ENCODE measurements at places on chromosomes 13 and 19.

DNA sequence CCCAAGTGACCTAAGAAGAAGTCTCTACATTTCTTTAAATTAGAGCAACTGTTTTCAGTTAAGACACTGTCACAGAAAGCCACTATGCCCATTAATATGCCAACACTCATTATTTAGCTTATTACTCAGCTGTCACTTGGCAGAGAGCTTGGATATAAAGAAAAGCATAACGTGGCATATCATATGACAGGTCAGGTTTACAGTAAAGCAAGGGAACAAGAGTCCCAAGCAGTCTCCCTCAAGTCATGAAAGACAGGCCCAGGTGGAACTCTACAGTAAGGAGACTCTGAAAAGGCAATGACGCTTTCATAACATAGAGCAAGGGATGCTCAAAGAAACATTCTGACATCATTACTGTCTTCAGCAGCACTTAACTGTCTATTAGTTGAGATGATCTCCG lies 6.3 kb downstream of the LHFPL6 start:
- no peak for DNase-seq
- no peak overlapping the region for H3K27ac ChIP-seq
- H3K36me3 ChIP-seq, result no peaks in the 10 kb centered on the region
- peaks cover 15% of the 10 kb centered on the region for H3K27me3 ChIP-seq

DNA sequence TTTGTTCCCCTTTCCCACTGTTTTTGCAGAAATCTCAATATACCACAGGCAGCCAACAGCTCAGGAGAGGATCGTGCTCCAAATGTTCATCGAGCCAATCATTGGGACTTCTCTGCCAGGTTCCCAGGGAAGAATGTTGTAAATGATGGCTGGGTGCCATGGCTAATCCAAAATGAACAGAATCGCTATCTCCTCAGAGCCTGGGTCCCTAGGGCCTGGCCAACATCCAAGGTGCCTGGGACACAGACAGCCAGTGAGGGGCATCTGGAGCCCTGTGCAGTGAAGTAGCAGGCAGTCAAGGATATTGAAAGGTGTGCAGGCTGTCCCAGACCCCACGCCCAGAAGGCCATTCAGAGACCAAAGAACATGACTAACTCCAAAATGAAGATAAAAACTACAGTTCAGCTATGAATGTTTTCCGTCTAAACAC lies 37.8 kb downstream of the BRD4 start:
- H3K36me3 ChIP-seq, result peaks cover 18% of the 10 kb centered on the region
- no peak overlapping the region for H3K27ac ChIP-seq
- H3K4me3 ChIP-seq, result no peak overlapping the region
- H3K4me1 ChIP-seq, result peaks cover 27% of the 10 kb centered on the region

- peaks cover 8% of the 10 kb centered on the region for H3K4me1 ChIP-seq
- H3K36me3 ChIP-seq, result peaks cover 10% of the 10 kb centered on the region
- H3K27me3 ChIP-seq, result peaks cover 12% of the 10 kb centered on the region
- no peak overlapping the region for H3K4me3 ChIP-seq
- H3K27ac ChIP-seq, result no peak overlapping the region
- peak; percentile 22 for DNase-seq
These were observed 10.1 kb upstream of the ZNF358 start for GRCh38 chr19:7505682-7506384.

DNA sequence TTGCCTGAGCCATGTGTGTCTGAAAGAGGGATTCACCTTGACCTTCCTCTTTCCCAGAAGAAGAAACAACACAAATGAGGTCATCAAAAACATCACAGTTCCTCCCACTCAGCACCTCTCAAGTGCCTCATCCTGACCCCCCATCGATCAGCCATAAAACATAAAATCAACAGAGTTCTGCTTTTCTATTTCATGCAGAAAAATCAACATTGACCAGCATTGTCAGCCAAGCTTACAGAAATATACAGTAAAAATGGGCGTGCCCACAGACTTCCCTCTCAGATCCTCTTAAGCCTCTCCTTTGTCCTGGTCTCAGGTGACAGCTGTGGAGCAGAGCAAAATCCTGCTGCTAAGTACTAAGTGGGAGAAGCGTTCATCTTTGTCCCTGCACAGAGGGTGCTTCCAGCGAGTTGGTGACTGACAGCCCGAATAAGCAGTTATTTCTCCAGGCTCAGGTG lies 213.3 kb downstream of the OLFM4 start:
- H3K36me3 ChIP-seq, result no peaks in the 10 kb centered on the region
- no peak overlapping the region for H3K4me3 ChIP-seq
- no peak overlapping the region for H3K27ac ChIP-seq

- peak within 1 kb of the TSS; percentile 82 for H3K4me3 ChIP-seq
- H3K4me1 ChIP-seq, result no peaks in the 10 kb centered on the region
- peak; percentile 78 for DNase-seq
- H3K27ac ChIP-seq, result no peak within 1 kb of the TSS
These were observed at the start of gene NEK5 for GRCh38 chr13:52128714-52129700. Gene NEK5, minus strand, starts transcription at chr13:52129073. Its CDS starts 1,591 bp downstream, at chr13:52127482.

GRCh38 chr19:41421973-41422372 lies 5.2 kb downstream of the B3GNT8 start:
- no peak for DNase-seq
- peaks cover 43% of the 10 kb centered on the region for H3K36me3 ChIP-seq
- H3K27ac ChIP-seq, result no peak overlapping the region
- H3K27me3 ChIP-seq, result no peaks in the 10 kb centered on the region

- no peaks in the 10 kb centered on the region for H3K4me1 ChIP-seq
- no peak overlapping the region for H3K4me3 ChIP-seq
- no peaks in the 10 kb centered on the region for H3K27me3 ChIP-seq
- DNase-seq, result no peak
- no peak overlapping the region for H3K27ac ChIP-seq
These were observed 29.6 kb upstream of the USE1 start for GRCh38 chr19:17185590-17185989.

GRCh38 chr13:99007414-99007986 lies 29.6 kb upstream of the DOCK9 start:
- H3K27ac ChIP-seq, result no peak overlapping the region
- DNase-seq, result no peak
- H3K4me1 ChIP-seq, result peaks cover 13% of the 10 kb centered on the region
- no peaks in the 10 kb centered on the region for H3K36me3 ChIP-seq

- H3K27ac ChIP-seq, result no peak overlapping the region
- no peak for DNase-seq
- H3K4me1 ChIP-seq, result peaks cover 39% of the 10 kb centered on the region
- H3K36me3 ChIP-seq, result peaks cover 17% of the 10 kb centered on the region
These were observed 3.6 kb downstream of the CDC42EP5 start for GRCh38 chr19:54469496-54469934.

DNA sequence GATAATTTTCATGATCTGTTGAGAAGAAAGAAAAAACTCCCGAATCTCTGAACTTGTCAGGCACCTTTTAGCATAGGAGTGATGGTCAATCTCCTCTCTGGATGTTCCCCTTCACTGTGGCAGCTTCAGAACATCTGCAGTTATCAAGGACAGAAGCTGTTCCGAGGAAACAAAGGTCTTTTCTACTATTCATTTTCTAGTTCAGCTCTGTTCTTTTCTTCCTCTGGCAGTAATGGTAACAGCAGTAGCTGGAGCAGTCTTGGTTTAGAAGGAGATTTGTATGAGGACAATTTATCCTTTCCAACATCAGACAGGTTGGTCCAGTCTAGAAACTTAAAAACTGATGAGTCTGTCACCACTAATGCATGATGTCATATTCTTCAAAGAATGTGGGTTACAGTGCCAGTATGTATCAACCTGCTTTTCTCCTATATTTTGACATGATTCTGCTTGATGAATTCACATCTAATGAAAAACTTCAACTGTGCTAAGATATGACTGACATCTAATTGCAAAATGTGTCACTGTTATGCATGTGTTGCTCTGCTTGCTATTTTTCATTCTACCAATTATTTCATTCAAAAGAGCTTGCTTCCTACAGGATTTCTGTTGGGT lies 41.0 kb downstream of the AKAP11 start:
- H3K27me3 ChIP-seq, result no peaks in the 10 kb centered on the region
- H3K36me3 ChIP-seq, result no peaks in the 10 kb centered on the region
- DNase-seq, result no peak
- no peak overlapping the region for H3K4me3 ChIP-seq
- no peak overlapping the region for H3K27ac ChIP-seq

DNA sequence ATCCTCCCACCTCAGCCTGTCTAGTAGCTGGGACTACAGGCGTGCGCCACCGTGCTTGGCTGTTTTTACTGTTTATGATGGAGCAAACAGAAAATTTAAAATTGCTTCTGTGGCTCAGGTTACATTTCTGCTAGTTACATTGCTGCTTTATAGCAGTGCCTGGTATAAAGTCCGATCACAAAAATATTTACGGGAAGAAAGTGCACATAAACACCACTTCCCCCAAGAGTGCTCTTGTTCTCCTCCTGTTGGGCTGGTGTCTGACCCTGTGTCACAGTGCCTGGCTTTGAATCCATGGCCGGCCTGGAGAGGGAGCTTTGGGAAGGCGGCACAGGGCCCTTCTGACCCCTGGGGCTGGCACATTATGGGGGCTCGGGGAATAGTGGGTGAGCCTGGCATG lies 11.9 kb downstream of the PRKACA start:
- H3K27ac ChIP-seq, result no peak overlapping the region
- no peak for DNase-seq
- no peak overlapping the region for H3K4me3 ChIP-seq
- H3K4me1 ChIP-seq, result no peaks in the 10 kb centered on the region
- no peaks in the 10 kb centered on the region for H3K27me3 ChIP-seq
- peaks cover 11% of the 10 kb centered on the region for H3K36me3 ChIP-seq
